ENCODE measurements at places on chromosomes 2 and 18.

DNA sequence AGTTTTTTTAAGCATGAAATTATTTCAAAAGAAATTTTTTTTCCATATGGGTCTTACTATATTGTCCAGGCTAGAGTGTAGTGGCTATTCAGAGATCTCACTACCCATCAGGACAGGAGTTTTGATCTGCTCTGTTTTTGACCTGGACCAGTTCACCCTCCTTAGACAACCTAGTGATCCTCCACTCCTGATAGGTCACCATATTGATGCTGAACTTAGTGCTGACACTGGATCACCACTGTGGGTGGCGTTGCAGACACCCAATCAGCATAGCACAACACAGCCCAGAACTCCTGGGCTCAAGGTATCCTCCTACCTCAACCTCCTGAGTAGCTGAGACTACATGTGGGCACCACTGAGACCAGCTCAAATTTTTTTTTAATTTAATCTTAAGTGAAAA, 8.2 kb downstream of the OLA1 start:
- DNase-seq: no peak

GRCh38 chr2:172454404-172455120, 27.2 kb downstream of the ITGA6 start:
- DNase-seq: no peak

- DNase-seq: no peak
These were observed 14.1 kb downstream of the PER2 start for GRCh38 chr2:238274152-238274865.

DNA sequence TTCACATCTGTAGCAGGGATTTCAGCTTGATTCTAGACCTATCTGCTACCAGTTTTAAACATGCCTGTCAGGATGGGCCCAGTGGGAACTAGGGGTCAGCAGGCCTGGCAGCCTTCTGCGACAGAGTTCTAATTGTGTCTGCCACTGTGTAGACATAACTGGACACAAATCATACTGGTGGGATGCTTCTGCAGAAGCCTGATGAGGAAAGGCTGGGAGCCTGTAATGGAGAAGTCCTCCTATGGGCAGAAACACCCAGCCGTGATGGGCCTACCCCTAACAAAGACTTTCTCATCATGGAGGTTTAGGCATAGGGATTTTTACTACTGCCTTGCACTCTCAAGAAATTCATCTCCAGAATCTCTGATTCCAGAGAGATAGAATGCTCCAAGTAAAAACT, 166.9 kb downstream of the PDE11A start:
- no peak for DNase-seq

DNA sequence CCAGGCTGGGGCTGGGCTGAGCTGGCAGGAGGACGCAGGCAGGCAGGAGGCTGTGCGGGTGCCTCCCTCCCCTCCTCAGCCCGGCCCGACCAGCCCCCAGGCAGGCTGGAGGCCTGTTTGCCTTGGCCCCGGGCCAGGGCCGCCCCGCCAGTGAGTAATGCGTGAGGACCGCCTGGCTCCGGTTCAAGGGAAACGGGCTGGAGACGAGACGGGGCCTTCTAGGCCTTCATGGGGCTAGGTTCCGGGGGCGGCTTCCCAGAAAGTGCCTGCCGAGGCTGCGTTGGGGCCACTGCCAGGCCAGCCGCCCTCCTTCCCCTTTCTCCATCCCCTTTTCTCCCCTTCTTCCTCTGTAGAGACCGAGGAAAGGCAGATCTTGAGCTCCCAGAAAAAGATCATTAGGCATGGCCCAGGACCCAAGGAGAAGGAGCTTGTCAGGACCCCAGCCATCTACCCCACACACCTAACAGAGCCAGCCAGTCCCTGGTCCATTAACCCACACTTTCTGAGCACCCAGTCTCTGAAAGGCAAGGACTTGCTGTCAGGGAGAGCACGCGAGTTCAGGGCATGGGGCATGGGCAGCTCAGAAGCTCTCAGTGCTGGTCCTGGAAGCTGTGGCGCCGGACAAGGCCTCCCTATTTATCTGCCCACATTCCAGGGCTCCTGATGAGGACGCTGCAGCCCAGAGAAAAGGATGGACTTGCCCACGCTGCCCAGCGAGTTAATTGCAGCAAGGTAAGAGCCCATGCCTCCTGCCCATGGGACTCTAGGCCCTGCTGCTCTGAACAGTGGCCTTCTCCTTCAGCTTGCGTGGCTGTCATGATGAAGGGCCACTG, 48.5 kb downstream of the SMAD7 start:
- no peak for DNase-seq

GRCh38 chr18:5478261-5478660, 65.5 kb downstream of the EPB41L3 start:
- no peak for DNase-seq

- no peak for DNase-seq
These were observed 11.9 kb downstream of the ATG4B start for GRCh38 chr2:241649404-241649803.

GRCh38 chr2:177893880-177894279, 178.7 kb downstream of the PDE11A start:
- DNase-seq: no peak

DNA sequence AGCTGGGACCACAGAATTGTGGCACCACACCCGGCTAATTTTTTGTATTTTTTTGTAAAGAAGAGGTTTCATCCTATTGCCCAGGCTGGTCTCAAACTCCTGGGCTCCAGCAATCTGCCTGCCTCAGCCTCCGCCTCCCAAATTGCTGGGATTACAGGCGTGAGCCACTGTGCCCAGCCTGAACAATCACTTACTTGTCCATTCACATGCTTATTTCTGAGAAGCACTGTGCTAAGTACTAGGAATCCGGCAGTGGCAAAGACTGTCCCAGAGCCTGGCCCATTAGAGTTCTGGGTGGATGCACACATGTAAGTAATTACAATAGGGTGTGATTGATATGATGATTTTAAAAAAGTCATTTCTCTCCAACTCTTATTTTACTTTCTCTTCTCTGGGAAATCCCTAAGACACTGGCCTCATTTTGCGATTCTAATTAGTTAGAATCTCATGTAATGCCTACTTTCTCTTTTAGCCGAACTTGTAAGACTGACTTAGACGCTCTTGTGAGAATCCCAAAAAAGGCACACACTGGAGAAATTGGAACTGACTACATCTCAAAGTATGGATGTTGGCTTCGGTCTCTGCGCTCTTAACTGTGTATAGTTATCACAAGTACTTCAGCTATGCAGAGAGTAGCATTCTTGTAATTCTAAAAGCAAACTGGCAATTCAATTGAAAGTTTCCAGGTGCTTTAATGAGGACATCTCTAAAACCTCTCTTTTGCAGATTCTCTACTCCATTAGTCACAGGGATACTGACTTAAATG, 567.7 kb downstream of the DCC start:
- no peak for DNase-seq

- DNase-seq: no peak
These were observed 132.1 kb upstream of the STON1 start for GRCh38 chr2:48397846-48398245.

DNA sequence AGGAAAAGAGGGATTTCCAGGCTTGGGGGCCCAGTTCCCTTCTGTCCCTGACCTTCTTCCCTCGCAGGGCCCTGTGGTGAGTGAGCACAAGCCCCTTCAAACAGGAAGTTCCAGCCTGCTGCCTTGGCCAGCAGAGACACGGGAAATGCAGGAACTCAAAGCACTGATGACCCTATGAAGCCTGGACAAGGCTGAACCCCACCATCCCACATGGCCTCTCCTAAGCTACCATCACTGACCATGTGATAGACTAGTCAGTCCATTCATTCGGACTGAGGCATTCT, 196.4 kb downstream of the TNS1 start:
- DNase-seq: no peak

DNA sequence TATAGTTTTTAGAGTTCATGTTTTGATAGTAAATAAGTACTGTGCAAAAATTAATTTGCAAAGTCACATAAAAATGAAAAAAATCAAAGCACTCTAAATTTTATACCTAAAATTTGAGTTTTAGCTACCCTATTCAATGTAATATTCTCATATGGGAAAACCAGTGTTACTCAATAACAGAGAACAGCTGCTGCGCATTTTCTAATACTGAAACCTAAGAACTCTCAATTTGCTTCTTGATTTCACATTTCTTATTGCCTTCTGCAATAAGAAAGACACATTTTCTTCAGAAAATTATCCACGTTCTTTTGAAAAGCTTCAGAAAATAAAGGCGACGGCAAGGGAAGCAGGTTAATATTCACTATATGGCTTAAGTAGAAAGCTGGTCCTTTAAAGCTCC, 199.1 kb upstream of the CCDC150 start:
- no peak for DNase-seq
